LHCN-M2 (cell line): ENCODE measurements at places on chromosomes 1 and 21.

- no peak for DNase-seq
These were observed 42.3 kb downstream of the GNG4 start for GRCh38 chr1:235607284-235607683.

- DNase-seq, result peak; percentile 68
These were observed 16.9 kb upstream of the THRAP3 start for GRCh38 chr1:36207339-36207738.

DNA sequence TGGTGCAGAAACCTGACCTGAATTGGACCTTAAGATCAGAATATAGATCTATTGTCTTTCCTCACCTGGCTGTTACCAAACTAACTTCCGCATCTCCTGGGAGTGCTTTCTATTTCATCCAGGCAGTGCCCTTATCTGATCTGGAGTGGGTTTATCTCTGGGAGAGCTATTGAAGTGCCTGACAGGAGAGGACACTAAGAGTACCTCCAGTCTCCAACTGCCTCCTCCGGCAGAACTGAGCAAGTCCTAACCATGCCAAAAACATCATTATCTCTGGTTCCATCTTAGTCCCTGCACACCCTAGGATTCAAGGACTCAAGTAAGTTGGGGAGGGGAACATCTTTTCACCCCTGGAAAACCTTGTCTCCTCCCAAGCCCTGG is 12.4 kb upstream of the KCNJ15 start:
- no peak for DNase-seq

- no peak for DNase-seq
These were observed 268.0 kb downstream of the ATG4C start for GRCh38 chr1:63051886-63052285.

GRCh38 chr1:93689521-93690223 is 8.0 kb upstream of the BCAR3 start:
- no peak for DNase-seq

DNA sequence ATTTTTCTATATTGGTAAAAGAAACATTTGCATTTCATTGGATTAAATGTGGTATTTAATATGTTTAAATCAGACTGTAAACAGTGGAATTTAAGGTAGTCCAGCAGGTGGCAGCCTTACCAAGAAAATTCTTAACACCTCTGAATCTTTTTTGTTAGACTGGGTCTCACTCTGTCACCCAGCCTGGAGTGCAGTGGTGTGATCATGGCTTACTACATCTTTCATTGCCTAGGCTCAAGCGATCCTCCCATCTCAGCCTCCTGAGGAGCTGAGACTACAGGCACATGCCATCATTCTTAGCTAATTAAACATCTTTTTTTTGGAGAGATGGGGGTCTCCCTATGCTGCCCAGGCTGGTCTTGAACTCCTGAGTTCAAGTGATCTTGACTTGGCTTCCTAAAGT is 98.8 kb downstream of the RABGAP1L start:
- peak; percentile 30 for DNase-seq
